HCT116 (cell line): ENCODE measurements at places on chromosomes 4 and X. TPM values are rescaled to one million over a fixed set of nuclear protein-coding genes. Genes with fewer than 3 reads are reported as not detected.

GRCh38 chr4:122890147-122890795 lies 32.1 kb downstream of the NUDT6 start:
- no peak for DNase-seq
- no peaks in the 10 kb centered on the region for H3K4me1 ChIP-seq
- 0 out of 2 replicates have a peak, but pooled peaks cover 2% of the 10 kb centered on the region for H3K36me3 ChIP-seq
- H3K27ac ChIP-seq, result no peak overlapping the region

- peak overlapping the region; percentile 47; the same call in 1 of the 2 replicates for H3K27ac ChIP-seq
- peaks cover 28% of the 10 kb centered on the region for H3K4me1 ChIP-seq
- H3K27me3 ChIP-seq, result no peaks in the 10 kb centered on the region
- no peak for DNase-seq
These were observed 24.4 kb upstream of the BCORL1 start for GRCh38 chrX:129958083-129958465.

Gene TSPAN6
- total RNA-seq, result 25.0 TPM

Gene TMEM154
- 2.4 TPM for total RNA-seq
